Mesenteric fat pad (tissue), 1 donor: ENCODE measurements at places on chromosomes 4 and X. TPM values are rescaled to one million over a fixed set of nuclear protein-coding genes. Genes with fewer than 3 reads are reported as not detected.

The GPR119 gene
- not detected for total RNA-seq

The SGMS2 gene
- total RNA-seq = 26.3 TPM

GRCh38 chr4:38769857-38770256 lies 12.9 kb downstream of the TLR10 start:
- no peak for DNase-seq

GRCh38 chrX:132737743-132738142 lies 220.7 kb downstream of the HS6ST2 start:
- DNase-seq = no peak

DNA sequence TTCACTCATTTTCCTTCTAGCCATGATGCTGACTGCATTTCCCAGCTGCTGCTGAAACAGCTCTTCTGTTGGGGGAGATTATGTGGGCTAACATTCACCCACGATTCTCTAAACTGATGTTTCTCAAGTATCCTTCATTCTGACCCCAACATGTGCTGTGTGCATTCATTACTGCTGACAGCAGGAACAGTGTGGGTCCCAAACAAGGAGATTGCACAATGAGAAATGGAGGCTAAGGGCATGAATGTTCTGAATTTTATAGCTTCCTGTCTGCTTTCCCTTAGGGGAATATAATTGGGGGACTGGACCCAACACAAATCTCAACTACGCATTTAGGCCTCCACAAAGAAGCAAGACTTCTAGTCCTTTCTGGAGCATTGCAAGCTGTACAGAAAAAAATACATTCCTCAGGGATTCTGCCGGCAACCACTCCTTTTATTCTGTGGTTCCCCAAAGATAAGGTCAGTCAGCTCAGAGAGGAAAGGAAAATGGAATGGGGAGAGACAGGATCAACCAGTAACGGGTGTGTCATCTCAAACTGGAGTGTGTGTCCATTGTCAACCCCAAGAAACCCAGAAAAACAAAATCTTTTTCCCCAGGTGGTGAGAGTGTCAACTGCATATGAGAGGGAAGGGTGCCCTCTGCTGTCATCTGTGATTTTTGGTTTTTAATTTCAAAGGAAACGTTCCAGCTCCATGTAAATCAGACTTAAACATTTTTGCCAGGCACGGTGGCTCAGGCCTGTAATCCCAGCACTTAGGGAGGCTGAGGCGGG lies 81.5 kb upstream of the EGFL6 start:
- DNase-seq = no peak

- no peak for DNase-seq
Observed at GRCh38 chr4:123405267-123405865, 8.8 kb downstream of the SPRY1 start.

GRCh38 chr4:99323756-99324155 lies 2.6 kb upstream of the ADH1B start:
- no peak for DNase-seq

- no peak for DNase-seq
Observed at GRCh38 chr4:95548738-95549245, at the start of gene UNC5C. UNC5C (minus strand) TSS chr4:95548973.
